ENCODE measurements at places on chromosomes 2 and 18.

GRCh38 chr18:23265682-23266399 is 130.6 kb downstream of the CABLES1 start:
- DNase-seq = no peak

DNA sequence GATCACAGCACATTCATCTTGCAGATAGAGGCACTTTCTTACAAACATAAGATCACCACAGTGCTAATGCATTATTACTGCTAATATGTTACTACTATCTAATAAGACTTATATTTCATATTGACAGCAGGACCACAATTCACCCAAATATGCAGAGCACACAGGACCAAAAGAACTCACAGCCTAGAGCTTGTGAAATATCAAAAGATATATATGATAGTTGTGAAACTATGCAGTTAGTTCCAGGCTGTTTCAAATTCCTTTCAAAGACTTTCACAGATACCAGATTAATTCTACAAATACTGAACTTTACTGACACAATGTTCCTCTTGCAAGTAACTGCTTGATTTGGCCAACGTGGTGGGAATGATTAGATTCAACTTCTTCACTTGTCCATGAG is 23.0 kb downstream of the FBXO15 start:
- peak; percentile 40 for DNase-seq

DNA sequence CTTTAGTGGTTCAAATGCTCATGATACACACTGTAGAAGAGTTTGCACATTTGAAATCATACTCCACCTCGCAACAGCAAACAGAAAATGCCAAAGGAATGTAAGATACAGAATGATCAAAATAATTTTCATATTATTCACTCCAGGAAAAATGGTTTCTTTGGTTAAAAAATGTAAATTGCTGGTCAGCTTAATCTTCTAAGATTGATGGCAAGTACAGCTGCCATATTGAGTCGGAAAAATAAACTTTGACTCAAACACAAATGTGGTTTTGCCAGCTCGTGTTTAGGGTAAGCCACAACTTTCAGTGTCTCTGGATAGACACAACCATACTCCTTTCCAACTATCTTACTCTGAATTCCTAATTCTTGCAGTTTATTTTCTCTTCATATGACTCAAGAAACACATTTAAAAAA is 154.9 kb upstream of the SMIM21 start:
- peak; percentile 24 for DNase-seq

- no peak for DNase-seq
Measured at GRCh38 chr2:217906798-217907197, 96.0 kb downstream of the TNS1 start.

DNA sequence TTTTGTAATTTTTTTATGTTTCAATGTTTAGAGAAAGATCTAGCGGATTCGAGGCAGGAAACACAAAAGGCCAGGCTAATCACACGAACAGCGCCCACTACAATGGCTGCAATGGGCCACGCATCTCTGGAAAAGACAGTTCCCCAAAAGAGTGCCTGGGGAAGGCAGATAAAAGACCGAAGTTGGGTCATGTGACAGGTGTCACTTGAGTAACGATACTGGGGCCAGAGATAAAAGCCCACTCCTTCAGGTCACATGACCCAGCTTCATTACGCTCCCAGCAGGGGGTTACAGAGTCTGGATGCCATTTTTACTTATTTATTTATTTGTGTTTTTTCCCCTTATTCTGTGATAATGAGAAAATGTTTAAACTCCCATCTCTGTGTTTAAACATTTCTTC is 95.4 kb downstream of the CDK15 start:
- DNase-seq = no peak

DNA sequence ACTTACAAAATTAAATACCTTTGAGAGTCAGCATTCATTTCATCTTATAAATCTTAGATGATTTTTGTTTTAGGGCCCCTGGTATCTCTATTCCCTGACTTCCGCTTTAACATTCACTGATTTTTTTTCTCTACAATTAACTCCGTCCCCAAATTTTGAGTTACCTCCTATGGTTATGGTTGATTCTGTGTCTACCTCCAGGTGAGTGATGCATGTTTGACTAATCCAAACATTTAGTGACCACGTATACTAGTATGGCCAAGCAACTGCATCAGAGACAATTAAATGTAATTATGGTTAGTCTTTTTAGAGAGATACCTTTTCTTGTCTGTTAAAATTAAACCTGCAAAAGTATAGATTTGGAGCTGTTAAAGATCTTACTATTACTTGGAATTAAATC is 120.3 kb downstream of the CCDC102B start:
- no peak for DNase-seq

- DNase-seq = no peak
Measured at GRCh38 chr18:74399091-74399887, 57.8 kb downstream of the DIPK1C start.

- no peak for DNase-seq
Measured at GRCh38 chr2:65357959-65358294, 74.5 kb downstream of the SPRED2 start.

DNA sequence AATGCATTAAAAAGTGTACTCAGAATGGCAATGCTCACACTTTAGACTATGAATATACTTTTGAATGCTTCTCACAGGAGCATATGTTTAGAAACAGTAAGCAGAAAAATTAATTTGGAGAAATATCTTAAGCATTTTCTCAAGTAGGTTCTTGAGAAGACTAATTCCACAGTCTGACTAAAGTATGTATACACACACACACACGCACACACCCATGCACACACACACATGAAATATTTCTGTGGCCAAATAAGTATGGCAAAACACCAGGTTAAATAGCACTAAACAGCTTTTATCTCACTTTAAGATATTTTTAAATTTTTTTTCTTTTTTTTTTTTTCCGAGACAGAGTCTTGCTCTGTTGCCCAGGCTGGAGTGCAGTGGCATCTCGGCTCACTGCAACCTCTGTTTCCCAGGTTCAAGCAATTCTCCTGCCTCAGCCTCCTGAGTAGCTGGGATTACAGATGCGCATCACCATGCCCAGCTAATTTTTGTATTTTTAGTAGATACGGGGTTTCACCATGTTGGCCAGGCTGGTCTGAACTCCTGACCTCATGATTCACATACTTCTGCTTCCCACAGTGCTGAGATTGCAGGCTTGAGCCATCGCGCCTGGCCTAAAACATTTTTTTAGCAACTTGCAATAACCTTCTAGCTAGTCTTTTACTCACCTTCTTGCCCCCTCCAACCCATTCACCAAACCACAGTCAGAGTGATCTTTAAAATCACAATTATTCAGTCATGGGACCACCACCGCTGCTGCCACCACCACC is 67.5 kb upstream of the SCG2 start:
- peak; percentile 30 for DNase-seq

DNA sequence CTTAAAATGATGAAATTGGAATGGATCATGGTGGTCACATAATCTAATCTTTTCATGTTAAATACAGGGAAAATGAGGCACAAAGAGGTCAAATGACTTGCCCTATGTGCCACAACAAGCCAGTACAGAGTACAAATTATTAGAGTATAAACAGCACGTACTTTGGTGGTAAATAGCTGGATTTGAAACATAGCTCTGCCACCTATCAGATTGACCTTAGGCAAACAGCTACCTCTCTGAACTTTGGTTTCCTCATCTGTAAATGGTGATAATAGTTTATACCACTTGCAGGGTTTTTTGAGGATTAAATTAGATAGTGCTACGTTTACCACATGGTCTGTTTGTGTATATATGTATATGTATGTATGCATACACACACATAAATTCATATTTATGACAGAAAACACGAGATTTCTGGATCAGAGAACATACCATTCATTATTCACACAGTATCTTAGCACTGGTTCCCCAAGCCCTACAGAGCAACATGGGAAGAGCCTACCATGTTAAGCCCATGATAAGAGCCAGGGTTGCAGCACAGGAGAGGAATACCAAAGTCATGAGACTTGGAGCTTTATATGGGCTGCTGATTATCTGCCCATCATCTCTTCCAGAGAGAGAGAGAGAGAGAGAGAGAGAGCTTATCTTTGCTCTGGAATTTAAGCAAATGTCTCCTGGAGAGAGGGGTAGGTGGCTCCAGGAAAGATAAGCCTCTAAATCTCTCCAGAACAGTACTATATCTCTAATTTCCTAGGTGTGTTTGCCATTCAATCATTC is 73.5 kb downstream of the MDH1 start:
- DNase-seq = no peak

GRCh38 chr18:805755-806110 is 6.3 kb downstream of the YES1 start:
- DNase-seq = no peak

Data from adipocyte (in vitro differentiated cells).